ENCODE measurements at places on chromosomes 5 and 9.

DNA sequence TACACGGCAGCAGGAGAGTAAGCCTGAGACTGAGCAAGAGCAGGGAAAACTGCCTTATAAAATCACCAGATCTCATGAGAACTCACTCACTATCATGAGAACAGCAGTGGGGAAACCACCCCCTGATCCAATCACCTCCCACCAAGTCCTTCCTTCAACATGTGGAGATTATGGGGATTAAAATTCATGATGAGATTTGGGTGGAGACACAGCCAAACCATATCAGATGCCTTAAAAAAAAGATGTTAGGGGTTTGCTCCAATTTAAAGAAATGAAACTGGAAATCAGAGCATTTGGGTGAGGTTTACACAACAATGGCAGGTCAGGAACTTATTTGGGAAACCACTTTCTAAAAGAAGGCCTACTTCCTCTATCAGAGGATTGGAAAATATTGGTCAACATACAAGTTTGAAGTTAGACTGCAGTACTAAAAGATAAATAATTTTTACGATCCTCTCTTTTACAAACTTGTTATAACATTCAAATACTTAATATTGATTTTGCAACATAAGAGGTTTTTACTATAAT, 105.1 kb downstream of the FBN2 start:
- DNase-seq: no peak

DNA sequence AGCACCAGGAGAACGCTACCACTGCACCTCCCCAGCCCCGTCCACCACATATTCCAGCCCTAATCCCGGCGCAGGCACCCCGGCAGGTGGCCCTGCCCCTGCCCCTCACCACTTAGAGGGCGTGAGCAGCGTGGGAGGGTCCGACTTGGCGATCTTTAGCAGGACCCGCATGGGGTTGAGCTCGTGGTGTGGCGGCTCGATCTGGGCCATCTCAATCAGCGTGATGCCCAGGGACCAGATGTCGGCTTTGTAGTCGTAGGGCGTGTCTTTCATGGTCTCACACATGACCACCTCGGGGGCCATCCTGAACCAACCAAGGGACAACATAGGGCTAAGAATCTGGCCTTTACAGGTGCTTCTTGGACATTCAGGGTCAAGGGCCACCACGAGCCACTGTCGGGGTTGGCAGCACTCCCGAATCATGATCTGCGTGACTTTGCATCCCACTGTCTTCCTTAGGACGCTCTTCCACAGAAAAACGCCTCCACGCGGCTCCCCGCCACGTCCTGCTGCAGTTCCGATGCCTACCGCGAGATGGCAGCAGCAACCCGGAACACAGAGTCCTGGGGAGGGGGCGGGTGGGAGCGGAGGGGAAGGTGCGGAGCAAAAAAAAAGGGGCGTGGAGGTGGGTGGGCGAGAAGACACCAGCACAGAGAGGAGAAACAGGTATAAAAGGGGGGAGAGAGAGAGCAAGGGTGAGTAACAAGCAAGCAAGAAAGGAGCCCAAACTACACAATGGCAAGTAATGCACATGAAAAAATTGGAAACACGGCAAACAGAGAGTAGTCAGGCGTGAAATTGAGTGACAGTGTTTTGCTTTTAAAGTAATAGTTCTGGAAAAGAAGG, 81.3 kb downstream of the STK10 start:
- DNase-seq: peak; percentile 74

DNA sequence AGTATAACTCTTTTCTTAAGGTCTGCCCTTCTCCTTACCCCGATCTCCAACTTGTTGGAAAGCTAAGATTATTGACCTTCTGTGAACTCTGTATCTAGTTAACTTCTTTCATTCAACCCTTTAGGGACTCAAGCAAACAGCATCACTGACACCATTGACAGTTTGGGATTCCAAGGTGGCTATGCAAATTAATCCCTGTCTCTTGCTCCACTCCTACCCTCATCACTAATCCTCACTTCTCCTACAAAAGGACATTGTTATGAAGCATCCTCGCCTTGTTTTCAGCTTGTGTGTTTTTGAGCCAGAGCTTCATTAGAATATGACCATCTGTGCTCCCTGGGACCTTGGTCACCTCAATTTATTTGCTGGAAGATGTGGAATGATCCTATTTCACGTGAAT, 337.9 kb downstream of the PDE4D start:
- DNase-seq: no peak

DNA sequence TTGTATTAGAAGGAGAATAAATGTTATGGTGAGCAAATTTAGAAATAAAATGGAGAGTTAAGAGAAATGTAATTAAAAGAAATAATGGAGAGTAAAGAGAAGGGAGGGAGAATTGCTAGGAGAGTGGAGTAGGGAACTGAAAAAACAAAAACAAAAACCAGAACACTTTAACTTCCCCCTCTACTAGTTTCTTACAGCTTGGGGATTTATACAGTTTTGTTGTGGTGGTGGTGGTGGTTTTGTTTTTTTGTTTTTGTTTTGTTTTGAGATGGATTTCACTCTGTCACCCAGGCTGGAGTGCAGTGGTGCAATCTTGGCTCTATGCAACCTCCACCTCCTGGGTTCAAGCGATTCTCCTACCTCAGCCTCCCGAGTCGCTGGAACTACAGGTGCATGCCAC, 322.4 kb downstream of the TMEM167A start:
- DNase-seq: no peak

- no peak for DNase-seq
These were observed 762.8 kb upstream of the GRAMD2B start for GRCh38 chr5:125660231-125660895.

GRCh38 chr5:167723254-167723871, 568.1 kb upstream of the WWC1 start:
- peak; percentile 60 for DNase-seq

GRCh38 chr9:125255781-125256391, 5.7 kb upstream of the GAPVD1 start:
- DNase-seq: no peak

DNA sequence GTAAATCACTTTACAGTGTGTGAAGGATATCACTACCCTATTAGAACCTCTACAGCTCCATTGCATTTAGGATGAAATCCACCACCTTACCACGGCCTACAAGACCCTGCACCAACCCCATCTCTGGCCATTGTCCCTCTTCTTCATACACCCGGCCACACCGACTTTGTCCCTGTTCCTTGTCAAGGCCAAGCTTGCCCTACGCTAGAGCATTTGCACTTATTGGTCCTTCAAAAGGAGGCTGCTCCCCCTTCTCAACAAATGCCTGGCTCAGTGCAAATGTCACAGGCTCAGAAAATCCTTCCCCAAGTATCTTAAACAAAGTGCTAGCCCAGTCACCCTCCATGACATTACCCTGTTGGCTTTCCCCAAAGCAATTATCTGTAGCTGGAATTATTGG, 4.1 kb upstream of the HRH2 start:
- DNase-seq: no peak

GRCh38 chr5:10645146-10645545, 81.3 kb downstream of the ANKRD33B start:
- DNase-seq: no peak

- DNase-seq: no peak
These were observed 34.1 kb downstream of the CXXC5 start for GRCh38 chr5:139682016-139682975.

DNA sequence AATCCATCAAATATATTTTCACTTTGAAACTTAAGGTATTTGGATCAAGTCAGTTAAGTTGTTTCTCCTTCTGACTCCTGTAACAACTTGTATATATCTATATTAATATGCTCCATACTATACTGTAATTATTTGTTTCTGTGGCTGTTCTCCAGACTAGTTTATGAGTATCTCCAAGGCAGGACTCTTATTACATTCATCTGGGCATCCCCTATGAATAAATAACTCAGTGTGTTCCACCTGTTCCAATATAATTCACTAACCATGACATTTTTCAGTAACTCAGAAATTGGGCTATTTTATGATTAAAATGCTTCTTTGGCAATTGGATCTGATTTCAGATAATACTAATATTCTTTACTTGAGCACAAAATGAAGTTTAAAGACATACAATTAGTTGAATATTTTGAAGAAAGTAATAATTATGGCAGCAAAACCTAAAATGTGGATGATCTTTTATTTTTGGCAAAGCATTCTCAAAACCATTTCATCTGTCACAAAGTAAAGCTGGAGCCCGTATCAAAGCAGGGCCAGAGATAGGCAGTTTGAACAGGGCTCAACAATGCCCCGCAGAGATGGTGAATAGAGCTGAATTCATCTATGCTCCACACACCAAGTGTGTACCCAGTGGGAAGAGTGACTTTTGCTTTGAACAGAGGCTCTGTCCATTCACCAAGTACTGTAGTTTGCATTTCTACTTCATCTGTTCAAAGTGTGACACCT, 314.3 kb downstream of the PDE4D start:
- DNase-seq: no peak

GRCh38 chr9:87537625-87538024, 40.0 kb downstream of the DAPK1 start:
- DNase-seq: no peak

GRCh38 chr5:68999181-68999580, 94.6 kb upstream of the SLC30A5 start:
- DNase-seq: no peak

- DNase-seq: no peak
These were observed 25.5 kb downstream of the CTSL start for GRCh38 chr9:87751423-87751822.

GRCh38 chr5:82349652-82350051, 71.5 kb upstream of the RPS23 start:
- peak; percentile 38 for DNase-seq

- no peak for DNase-seq
These were observed 97.4 kb downstream of the FAM114A2 start for GRCh38 chr5:153941265-153941664.

GRCh38 chr9:134571946-134572917, 69.4 kb upstream of the COL5A1 start:
- DNase-seq: no peak

GRCh38 chr5:140042393-140042642, 781 bp downstream of the NRG2 start:
- no peak for DNase-seq

DNA sequence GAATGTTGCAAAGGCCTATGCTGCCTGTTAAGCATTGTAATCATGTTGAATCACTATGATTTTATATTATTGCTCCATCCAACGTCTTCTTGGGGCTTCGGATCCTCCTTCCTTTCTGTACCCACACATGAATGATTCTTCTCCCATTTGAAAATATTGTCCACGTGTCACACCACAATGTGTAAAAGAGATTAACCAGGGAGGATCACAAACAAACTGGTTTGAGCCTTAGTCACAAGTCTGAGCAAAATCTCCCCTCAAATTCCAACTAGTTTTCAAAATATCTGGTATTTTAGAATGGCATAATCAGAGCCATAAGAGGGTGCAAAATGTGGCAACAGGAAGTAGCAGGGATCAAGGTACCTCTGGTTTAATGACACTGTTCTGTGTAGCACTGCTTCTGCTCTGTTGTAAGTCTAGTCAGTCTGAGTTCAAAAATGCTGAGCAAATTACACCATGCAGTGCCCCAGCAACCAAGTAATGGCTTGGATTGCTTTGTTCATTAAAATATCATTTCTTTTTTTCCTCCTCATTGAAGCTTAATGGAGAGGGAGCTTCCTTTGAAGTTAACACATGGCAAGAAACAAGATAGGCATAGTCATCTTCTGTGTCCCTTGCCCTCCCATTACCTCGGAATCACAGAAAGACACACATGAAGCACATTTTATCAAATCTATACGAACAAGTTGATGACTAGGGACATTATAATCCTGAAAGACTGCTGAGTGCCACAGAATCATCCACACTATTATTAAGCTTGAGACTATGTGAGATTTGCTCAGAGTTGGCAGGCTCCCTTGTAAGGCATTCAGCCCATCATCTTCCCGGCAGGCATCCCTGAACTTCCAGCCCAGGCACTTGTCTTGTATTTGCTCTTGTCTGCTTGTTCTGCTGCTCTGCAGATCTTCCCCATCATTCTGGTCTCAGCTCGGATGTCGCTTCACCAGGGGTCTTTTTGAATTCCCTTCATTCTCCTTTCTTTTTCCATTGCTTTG, 102.0 kb upstream of the PRLR start:
- no peak for DNase-seq

- no peak for DNase-seq
These were observed 89.2 kb downstream of the FSTL4 start for GRCh38 chr5:133523013-133523658.

DNA sequence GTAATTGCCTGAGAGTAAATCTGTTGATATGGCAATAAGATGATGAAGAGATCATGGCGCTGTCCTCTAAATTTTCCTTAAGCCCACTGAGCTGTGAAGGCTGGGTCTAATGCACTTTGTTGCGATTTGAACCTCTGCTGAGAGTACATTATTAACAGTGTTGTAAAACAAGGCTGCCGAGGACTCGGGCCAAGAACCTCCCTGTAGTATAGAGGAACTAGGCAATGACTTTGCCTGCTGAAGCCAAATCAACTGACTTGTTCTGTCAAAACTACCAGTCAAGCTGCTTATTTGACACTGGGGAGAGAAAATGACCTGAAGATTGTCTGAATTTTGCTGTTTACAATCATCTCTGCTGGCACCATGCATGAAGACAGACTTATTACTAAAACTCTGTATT, 1154.7 kb downstream of the DTWD2 start:
- DNase-seq: no peak

DNA sequence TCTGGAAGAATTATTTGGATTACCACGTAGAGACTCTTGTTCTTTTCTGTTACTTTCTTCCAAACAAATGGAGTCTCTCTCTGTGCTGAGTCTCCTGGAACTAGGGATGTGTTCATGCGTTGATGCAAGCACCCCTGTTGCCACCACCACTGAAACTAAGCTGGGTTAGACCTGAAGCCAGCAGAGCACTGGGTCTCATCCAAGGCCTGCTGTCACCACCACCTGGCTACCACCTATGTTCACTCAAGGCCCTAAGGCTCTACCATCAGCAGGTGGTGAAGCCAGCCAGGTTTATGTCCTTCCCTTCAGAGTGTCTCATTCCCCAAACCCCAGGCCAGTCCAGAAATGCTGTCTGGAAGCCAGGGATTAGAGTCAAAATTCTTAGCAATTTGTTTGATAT, 13.3 kb downstream of the RIC1 start:
- no peak for DNase-seq

GRCh38 chr9:108939975-108940374, 5.8 kb downstream of the ABITRAM start:
- DNase-seq: no peak

- no peak for DNase-seq
These were observed 14.9 kb downstream of the FAM163B start for GRCh38 chr9:133594310-133594709.

- DNase-seq: no peak
These were observed 199.8 kb downstream of the SMC2 start for GRCh38 chr9:104293877-104294276.

GRCh38 chr9:132516301-132516700, 66.1 kb upstream of the BARHL1 start:
- no peak for DNase-seq

Measured in stimulated activated CD4-positive, alpha-beta T cell treated with anti-CD3 and anti-CD28 coated beads, Interleukin-4, amount 100 ng/mL, for 24 hours (primary cell).